ENCODE measurements at places on chromosomes 7 and 10.

DNA sequence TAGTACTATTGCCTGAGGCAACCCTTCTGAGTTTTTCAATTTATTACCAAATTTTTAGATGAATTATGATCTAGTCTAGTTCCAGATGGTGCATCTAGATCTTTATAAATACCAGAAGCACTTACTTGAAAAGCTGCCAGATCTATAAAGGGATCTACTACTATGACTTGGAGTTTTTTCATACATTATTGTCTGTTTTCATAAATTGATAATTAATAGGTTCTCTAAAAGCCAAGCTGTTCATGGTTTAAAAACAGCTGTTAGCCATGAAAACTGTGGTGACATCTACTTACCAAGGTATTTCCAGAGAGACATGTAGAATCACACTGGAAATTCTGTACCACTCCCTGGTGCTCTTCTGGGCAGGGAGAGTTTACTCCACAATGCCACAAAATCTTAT lies 786.5 kb upstream of the C7orf33 start:
- DNase-seq: no peak

DNA sequence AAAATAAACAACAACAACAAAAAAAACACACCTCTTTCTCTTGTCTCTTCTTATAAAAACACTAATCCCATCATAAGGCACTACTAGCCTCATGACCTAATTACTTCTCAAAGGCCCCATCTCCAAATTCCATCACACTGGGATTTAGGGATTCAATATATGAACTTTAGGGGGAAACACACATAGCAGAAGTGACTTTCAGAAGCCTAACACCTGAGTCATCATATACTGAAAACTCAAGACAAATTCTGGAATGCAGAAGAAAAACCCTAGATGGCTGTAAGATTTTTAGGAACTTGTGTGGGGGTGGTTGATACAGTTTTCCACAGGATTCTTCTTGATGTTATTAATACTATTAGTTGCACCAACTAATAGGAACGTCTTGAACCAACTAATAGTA lies 33.7 kb upstream of the CSTF2T start:
- DNase-seq: no peak

GRCh38 chr7:105988276-105988675 lies 25.2 kb downstream of the CDHR3 start:
- DNase-seq: no peak

DNA sequence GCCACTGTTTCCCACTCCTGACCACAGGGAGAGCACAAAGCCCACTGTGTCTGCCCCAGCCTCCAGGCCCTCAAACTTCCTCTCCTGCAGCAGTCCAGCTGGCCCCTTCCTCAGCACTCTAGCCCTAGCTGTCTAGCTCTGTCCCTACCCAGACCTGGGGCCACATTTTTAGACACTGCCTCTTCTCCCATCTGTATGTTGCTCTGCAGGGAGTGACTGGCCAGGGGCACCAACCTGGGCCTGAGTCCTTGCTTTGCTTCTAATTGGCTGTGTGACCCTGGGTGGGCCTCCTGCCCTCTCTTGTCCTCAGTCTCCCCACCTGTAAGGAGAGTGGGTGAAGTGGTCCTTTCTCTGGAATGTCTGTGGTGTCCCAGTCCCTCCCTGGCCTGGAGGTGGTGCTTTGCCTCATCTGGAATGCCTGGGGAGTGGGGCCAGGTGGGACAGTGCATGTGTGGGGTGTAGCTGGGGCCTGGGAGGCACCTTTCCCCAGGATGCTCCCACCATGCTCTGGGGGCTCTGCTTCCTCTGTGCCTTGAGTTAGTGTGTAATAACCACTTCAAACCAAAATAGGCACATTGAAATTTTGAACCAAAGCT lies 25.1 kb downstream of the AQP1 start:
- DNase-seq: no peak

- DNase-seq: no peak
Observed at GRCh38 chr10:8288600-8288999, 234.1 kb downstream of the GATA3 start.
